Activated CD4-positive, alpha-beta T cell treated with anti-CD3 and anti-CD28 coated beads, Interleukin-2, amount 50 U/mL, for 24 hours (primary cell): ENCODE measurements at places on chromosomes 3 and 15.

- no peak for DNase-seq
These were observed 71.9 kb downstream of the CMTM8 start for GRCh38 chr3:32310336-32310735.

GRCh38 chr3:129596194-129597086 lies 10.0 kb downstream of the PLXND1 start:
- DNase-seq = no peak

GRCh38 chr3:169256027-169256426 lies 407.5 kb downstream of the MECOM start:
- DNase-seq = no peak

DNA sequence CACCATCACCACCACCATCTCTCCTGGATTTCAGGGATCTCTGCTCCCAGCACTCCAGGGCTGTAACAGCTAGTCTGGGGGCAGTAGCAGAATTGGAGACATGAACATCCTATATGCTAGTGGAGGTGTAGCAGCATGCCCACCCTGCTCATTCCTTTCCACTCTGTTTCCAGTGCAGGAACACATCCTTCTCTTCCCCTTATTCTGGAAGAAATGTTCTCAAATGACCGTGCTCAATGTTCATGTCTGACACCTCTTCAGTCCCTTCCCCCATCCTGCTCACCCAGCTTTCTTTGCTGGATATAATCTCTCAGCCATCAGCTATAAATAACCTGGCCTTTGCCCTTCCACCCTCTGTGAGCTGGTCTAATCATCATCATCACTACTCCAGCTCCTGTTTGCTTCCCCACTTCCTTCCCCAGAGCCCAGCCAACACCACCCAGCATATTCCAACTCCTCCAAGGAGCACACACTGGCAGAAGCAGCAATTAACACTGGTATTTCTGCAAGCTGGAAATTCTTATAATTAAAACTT lies 31.1 kb downstream of the DCLK3 start:
- no peak for DNase-seq

- no peak for DNase-seq
These were observed 330.9 kb downstream of the SHQ1 start for GRCh38 chr3:72517336-72517735.

DNA sequence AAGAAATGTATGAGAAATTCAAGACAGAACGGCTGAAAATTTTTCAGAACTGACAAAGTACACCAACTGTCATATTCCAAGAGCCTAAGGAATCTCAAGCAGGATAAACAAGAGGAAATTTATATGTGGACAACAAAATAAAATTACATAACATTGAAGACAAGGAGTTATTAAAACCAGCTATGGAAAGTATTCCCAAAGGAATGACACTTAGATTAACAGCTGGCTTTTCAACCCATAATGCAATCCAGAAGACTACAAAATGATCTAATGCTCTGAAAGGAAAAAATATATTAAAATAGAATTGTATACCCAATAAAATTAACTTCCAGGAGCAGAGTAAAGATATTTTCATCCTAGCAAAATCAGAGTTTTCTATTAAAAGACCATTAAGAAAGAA lies 132.2 kb upstream of the BNIP2 start:
- no peak for DNase-seq

DNA sequence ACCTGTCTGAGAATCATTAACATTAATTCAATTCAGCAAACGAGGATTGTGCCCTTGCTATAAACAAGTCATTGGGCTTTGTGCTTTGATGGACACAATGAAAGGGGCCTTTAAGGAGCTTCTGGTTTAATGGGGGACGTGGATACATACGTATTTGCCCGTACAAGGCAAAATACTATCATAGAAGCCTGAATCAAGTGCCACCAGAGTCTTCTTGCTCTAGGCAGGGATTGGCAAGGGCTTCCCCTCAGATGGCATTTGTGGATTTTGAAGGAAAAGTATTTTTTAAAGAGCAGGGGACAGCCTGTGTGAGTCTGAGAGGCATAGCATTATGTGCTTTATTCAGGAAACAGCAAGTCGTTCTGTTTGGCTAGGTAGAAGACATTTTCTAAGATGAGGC lies 83.7 kb upstream of the NEDD4 start:
- no peak for DNase-seq

- no peak for DNase-seq
These were observed 45.1 kb downstream of the SEMA5B start for GRCh38 chr3:122982216-122983185.

DNA sequence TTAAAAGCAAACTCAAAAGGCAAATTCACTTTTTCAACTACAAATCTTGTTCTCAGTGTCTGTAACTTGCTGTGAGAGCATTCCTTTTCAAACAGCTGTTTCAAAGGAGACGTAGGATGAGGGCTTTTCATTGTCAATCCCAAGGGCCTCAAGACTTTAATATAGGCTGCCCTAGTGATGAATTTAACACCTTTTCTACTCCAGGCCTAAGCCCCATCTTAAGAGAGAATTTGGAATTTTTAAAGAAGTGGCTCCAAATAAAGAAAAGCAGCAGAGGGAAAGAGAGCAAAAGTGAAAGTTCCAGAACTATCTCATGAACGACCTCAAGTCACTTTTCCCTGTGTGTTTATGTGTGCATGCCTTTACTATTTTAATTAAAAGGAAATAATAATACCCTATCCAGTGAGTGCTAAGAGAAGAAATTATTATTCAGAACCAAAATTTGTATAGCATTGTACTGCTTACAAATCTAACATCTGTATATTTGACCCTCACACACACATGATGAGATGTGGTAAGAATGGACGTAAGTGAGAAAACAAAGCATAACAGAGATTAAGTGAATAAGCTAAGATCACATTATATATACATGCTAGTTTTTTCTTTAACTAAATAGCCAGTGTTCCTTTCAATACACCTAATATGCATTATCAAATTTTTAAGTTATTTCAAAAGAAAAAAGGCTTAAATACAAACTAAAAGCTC lies 196.4 kb downstream of the VGLL3 start:
- no peak for DNase-seq

DNA sequence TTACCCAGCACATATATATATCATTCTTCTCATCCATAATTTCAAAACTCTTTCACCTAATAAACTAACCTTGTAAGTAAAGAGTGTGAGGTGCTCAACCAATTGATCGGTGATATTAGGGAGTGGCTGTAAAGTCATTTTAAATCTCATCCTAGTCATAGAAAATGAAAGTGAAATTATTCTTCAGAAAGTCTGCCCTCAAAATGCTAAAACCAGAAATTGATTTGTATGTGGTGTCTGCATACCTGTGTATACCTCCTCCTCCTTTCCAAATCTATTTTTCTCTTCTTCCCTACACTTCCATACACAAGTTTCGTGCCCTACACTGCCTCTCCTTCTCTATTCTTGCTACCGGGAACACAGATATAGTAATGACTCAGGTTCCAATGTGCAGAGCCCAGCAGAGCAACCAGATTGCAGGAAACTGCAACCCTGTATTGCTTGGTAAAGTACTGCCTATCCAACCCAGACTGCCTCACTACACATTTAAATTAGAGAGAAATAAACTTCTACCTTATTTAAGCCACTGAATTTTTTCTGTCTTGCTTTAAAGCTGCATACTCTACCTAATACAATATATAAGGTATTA lies 7.4 kb upstream of the TBC1D5 start:
- no peak for DNase-seq

- no peak for DNase-seq
These were observed 330.8 kb upstream of the AGTR1 start for GRCh38 chr3:148366743-148367410.

- DNase-seq = no peak
These were observed 5.5 kb downstream of the UROC1 start for GRCh38 chr3:126512026-126512425.

GRCh38 chr15:42062284-42062806 lies 32.0 kb downstream of the PLA2G4D start:
- no peak for DNase-seq

DNA sequence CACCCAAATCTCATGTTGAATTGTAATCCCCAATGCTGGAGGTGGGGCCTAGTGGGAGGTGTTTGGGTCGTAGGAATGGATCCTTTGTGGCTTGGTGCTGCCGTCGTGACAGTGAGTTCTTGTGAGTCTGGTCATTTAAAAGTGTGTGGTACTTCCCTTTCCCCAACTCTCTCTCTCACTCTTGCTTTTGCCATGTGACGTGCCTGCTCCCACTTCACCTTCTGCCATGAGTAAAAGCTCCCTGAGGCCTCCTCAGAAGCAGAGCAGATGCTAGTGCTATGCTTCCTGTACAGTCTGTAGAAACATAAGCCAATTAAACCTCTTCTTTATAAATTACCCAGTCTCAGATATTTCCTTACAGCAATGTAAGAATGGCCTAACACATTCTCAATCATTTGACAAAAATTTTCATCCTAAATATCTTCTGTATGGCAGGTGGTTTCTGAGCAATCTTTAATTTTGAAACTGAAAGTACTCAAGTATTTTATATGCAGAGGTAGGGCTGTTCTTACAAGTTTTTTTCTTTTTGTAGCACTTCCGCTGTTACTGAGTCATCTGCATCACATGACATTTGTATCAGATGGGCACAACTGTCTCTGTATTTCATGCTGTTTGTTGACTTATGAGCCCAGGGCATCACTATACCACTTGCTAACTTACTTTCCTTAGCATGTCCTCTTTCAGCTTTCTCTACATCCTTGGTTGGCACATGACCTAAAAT lies 8.8 kb downstream of the RPL39L start:
- no peak for DNase-seq
